HFFc6 (cell line): ENCODE measurements at places on chromosomes 3 and 15. TPM values are rescaled to one million over a fixed set of nuclear protein-coding genes. Genes with fewer than 3 reads are reported as not detected.

DNA sequence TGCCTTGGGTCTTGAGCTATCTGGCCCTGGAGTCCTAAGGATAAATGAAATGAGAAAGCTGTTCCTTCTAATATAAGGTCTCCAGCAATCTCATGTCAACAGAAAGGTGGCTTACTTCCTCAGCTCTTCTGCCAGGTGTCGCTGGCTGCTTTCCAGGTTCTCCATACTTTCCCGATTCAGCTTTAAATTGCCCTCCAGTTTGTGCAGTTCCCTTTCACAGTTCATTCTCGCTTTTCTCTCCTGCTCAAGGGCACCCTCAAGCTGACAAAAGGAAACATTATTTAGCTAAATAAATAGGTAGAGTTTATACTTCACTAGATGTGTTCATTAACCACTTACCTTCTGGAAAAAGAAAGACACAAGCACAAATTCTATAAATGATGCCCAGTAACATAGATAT lies 73.0 kb downstream of the MYH15 start:
- peaks cover 18% of the 10 kb centered on the region for H3K4me1 ChIP-seq
- no peaks in the 10 kb centered on the region for H3K36me3 ChIP-seq
- no peaks in the 10 kb centered on the region for H3K27me3 ChIP-seq
- no peak for DNase-seq

DNA sequence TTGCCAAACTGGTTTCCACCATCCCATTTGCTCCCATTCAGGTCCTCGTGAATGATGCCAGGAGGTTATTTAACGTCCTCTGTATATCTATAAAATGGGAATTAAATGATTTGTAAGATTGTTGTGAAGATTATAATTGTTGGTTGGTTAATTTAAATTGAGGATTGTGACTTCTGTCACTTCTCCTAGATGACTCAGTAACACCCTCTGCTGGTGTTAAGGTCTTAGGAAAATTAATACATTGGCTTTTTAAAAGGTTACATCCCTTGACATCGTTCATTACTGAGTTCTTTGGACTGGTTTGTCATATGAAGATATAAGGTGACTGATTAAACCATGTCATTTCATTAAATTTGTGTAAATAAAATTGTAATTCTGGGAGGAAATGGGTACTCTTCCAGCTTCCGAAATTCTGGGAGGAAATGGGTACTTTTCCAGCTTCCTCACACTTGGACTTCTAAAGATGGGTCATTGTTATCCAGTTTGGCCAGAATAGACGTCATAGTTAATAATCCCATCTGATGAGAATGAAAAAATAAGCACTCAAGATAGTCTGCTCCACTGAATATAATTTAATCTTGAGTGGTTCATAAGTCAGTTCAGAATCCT lies 33.3 kb upstream of the PAQR5 start:
- H3K27me3 ChIP-seq, result no peaks in the 10 kb centered on the region
- DNase-seq, result no peak
- H3K4me1 ChIP-seq, result peaks cover 6% of the 10 kb centered on the region; the same call in 1 of the 2 replicates
- H3K36me3 ChIP-seq, result no peaks in the 10 kb centered on the region
- no peak overlapping the region for H3K27ac ChIP-seq

Gene SLC12A8
- total RNA-seq, result 1.6 to 4.1 TPM (median 2.4 TPM) in 3 replicates

DNA sequence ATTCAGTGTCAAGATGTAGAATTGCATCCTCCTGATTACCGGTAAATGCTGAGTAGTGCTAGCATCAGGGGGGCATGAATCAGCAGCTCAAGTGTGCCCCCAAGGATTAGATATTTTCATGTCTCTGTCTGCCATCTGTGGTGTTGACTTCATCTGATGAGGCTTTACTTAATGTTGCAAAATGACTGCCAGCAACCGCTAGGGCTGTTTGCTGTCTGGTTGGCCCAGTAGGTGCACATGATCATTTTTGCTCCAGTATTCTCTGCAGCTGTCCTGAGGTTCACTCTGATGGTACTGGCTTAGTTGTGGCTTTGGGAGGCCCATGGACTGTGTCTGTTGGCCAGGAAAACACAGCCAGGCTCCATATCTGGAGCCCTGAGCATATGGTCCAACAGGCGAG lies 316.4 kb downstream of the SOX2 start:
- no peak overlapping the region for H3K27ac ChIP-seq
- no peaks in the 10 kb centered on the region for H3K27me3 ChIP-seq
- no peaks in the 10 kb centered on the region; the same call in 1 of the 2 replicates for H3K36me3 ChIP-seq
- H3K4me1 ChIP-seq, result no peaks in the 10 kb centered on the region

Gene GNB5
- total RNA-seq, result 23.2 to 37.1 TPM (median 26.8 TPM) in 3 replicates

DNA sequence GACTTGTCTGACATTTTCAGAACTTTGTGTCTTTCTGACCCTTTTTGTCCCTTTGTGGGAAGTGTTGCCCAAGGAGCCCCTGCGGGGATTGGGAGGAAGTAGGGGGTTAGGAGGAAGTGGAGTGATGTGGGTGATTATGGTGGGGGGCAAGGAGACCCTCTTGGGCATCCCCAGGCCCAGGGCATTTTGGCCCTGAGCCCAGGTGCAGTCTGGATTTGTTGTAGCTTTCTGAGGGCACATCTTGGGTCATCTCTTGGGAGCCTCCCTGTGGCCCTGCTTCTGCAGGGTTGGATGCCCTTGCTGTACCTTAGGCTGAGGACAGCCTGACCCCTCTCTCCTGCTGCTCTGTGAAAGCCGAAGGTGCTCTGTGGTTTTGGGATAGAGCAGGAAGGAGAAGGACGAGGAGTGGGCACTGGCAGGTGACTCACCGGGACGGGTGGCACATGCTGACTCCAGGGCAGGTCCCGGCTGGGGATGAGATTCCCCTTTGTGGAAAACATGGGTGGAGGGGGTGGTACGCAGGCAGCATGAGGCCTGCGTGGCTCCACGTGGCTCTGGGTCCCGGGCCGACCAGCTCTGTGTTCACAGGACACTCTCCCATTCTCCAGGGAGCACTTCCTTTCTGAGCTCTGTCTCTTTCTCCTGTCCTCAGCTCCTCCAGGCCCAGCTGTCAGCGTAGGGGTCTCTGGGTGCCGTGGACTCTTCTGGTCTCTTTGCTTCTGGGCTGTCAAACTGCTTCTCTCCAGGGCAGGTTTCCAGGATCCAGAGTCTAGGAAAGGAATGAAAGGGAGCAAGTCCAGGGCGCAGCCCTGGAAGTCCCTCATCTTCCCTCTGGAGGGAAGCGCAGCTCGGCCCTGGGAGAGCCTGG lies 11.8 kb downstream of the CD276 start:
- peak overlapping the region; percentile 95 for H3K27ac ChIP-seq
- peaks cover 9% of the 10 kb centered on the region for H3K36me3 ChIP-seq
- H3K4me1 ChIP-seq, result peaks cover 75% of the 10 kb centered on the region
- H3K27me3 ChIP-seq, result peaks cover 3% of the 10 kb centered on the region
- peak overlapping the region; percentile 70 for H3K4me3 ChIP-seq

Gene MAGI1
- 21.8 to 31.3 TPM (median 25.6 TPM) in 3 replicates for total RNA-seq

GRCh38 chr15:70087708-70088352 lies 9.9 kb downstream of the TLE3 start:
- no peak overlapping the region for H3K27ac ChIP-seq
- peaks cover 20% of the 10 kb centered on the region for H3K4me1 ChIP-seq
- DNase-seq, result no peak
- peaks cover 26% of the 10 kb centered on the region for H3K36me3 ChIP-seq

DNA sequence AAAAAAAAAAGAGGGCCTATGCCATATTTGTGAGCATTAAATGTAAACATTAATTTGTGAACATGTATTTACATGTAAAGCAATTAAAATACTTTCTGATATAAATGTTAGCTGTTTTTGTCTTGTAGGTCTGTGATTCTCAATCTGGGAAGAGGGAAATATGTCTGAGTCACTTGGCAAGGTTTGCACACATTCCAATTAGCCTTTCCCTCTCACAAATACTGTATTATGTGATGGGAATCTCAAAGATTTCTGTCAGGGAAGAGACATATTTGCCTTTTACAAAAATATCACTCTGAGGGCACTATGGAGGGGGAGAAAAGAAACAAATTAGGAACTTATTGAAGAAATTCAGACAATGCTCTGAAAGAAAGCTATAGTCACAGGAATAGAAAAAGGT lies 483.6 kb downstream of the GBE1 start:
- no peak for DNase-seq
- H3K4me1 ChIP-seq, result peaks cover 59% of the 10 kb centered on the region
- H3K27me3 ChIP-seq, result peaks cover 3% of the 10 kb centered on the region; the same call in 1 of the 2 replicates

DNA sequence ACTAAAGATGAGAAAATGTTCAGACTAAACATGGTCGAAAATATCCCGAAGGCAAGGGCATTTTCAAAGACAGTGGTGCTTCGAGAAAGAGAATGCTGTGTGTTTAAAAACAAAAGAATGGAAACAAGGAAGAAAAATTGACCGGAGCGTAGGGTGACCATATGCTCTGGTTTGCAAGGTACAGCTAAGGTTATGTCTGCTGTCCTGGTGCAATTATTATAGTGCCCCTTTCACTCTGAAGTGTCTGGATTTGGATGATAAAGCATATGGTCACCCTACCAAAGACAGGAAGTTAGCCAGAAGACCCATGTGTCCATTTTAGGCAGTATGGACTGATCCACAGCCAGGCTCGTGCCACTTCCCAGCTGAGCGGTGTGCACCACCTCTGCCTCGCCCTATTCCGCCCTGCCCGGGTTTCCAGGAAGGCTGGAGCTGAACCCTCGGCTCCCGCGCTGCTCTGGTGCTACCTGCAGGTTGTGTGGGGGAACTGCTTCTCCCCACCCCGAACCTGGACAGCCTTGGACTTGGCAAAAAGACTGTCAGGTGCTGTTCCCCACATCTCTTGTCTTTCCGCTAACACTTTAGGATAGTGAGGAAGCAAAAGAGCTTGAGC lies 25.2 kb downstream of the GOLGA6D start:
- H3K36me3 ChIP-seq, result no peaks in the 10 kb centered on the region; the same call in 1 of the 2 replicates
- H3K27ac ChIP-seq, result no peak overlapping the region
- no peak overlapping the region for H3K4me3 ChIP-seq
- peaks cover 57% of the 10 kb centered on the region for H3K27me3 ChIP-seq
- peak; percentile 15 for DNase-seq

DNA sequence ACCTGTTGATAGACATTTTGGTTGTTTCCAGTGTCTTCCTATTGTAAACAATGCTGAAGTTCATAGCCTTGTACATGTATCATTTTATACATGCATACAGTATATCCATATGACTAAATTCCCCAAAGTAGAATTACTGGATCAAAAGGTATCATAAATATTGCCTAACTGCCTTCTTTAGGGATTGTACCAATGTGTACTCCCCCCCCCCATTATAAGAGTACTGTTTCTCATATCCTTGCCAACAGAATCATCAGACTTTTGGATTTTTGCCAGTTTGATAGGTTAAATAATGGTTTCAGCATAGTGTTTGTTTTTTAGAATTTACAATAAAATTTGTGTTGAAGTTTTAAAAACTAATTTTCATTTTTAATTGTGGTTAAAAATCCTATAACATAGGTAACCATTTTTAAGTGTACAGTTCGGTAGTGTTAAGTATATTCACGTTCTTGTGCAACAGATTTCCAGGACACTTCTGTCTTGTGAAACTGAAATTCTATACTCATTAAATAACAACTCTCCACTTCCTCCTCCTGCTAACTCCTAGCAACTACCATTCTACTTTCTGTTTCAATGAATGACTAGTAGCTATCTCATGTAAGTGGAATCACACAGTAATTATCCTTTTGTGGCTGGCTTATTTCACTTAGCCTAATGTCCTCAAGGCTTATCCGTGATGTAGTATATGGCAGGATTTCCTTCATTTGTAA lies 30.8 kb upstream of the MAP3K13 start:
- peak; percentile 60 for DNase-seq
- no peaks in the 10 kb centered on the region for H3K36me3 ChIP-seq
- H3K4me3 ChIP-seq, result no peak overlapping the region
- peaks cover 20% of the 10 kb centered on the region for H3K4me1 ChIP-seq
- no peak overlapping the region; the same call in 1 of the 2 replicates for H3K27ac ChIP-seq
- peaks cover 1% of the 10 kb centered on the region; the same call in 1 of the 2 replicates for H3K27me3 ChIP-seq

- peaks cover 37% of the 10 kb centered on the region for H3K4me1 ChIP-seq
- H3K36me3 ChIP-seq, result peaks cover 6% of the 10 kb centered on the region; the same call in 1 of the 2 replicates
- H3K4me3 ChIP-seq, result no peak overlapping the region
- no peak overlapping the region for H3K27ac ChIP-seq
These were observed 86.4 kb downstream of the TBL1XR1 start for GRCh38 chr3:177110895-177111294.

DNA sequence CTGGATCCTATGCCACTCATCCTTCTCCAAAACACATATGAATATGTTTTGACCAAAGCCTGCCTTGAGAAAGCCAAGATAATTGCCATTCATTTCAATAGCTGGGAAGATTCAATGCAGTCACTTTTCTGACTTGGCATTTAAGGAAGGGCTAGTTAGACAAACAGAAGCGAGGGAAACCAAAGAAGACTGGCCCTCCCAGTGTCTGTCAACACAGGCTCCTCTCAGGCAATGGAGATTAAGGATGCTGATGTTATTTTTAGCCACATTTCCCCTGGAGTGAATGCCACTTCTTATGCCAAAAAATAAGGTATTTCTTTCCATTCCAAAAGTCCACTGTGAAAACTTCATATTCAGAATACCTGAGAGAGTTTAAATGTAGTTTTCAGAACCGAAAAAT lies 101.7 kb downstream of the P3H2 start:
- H3K4me1 ChIP-seq, result peaks cover 61% of the 10 kb centered on the region
- H3K27ac ChIP-seq, result no peak overlapping the region
- no peak overlapping the region for H3K4me3 ChIP-seq
- no peak for DNase-seq
- H3K27me3 ChIP-seq, result no peaks in the 10 kb centered on the region
- no peaks in the 10 kb centered on the region for H3K36me3 ChIP-seq

DNA sequence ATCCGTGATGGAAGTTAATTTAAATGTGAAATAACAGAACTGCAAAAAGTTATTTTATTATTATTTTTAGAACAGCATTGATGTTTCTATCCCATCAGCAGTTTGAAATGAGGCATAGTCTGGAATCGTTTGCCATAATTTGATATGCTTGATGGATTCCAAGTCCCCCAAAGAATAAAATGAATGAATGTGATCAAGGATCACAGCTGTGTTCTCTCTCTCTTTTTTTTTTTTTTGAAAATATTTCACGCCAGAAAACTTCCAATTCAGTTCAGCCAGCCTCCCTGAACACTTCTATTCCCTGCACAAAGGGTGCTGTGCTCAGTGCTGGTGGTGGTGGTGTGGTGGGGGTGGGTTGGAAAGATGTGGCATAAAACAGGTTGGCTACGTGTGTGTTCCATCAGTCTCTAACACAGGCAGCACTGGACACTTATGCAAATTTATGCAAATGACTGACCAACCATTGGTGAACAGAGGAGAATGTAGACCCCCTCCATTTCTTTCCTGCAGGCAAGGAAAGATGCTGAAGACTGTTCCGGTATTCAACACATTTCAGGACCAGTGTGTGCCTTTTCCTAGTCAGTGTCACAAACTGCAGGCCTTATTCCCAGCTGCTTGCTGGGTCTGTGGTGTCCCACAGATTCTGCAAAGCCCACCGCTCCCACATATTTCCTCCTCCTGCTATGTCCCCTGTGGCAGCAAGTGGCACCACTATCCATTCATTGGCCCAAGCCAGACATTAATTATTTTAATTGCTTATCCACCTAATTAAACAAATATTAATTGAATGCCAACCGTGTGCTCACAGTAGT lies 10.6 kb downstream of the ARNT2 start:
- no peaks in the 10 kb centered on the region for H3K4me1 ChIP-seq
- no peak overlapping the region for H3K4me3 ChIP-seq
- H3K27ac ChIP-seq, result no peak overlapping the region
- peaks cover 37% of the 10 kb centered on the region for H3K27me3 ChIP-seq

Gene MANF
- total RNA-seq, result 175 to 196 TPM (median 192 TPM) in 3 replicates
